ENCODE measurements at places on chromosomes 1 and 21.

DNA sequence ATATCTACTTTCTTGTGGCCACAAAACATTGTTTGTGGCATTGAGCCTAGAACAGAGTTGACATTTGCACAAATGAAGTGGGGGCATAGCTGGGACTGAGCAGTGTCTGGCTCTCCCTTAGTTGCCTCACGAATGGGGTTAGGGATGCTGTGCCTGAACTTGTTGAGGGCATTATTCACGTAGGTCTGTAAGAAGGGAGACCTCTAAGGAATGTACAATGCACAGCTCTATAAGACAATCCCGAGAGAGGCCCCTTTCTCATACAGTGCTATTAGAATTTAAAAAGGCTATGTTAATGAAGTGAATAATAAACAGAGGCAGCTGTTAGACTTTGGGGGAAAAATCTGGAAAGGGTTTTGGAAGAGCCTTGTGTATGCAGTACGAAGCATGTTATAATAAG lies 118.4 kb upstream of the DEPDC1 start:
- no peak for DNase-seq

DNA sequence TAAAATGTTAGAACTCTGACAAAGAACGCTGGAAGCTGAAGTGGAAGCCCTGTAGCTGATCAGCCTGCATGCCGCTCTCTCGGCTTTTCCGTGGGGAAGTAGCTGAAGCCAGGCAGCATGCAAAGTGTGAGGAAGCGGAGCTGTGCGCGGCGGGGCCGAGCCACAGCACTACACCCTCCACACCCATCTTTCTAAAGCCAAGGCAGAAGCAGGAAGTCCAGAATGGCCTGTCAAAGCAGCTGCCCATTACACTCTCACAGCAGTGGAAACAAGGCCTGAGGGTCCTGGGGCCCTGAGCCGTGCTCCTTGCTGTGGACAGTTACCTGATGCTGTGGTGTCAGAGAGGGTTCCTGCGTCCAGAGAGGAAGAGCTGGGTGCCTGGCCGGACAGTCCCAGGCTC lies 69.6 kb downstream of the UBR4 start:
- DNase-seq = no peak

DNA sequence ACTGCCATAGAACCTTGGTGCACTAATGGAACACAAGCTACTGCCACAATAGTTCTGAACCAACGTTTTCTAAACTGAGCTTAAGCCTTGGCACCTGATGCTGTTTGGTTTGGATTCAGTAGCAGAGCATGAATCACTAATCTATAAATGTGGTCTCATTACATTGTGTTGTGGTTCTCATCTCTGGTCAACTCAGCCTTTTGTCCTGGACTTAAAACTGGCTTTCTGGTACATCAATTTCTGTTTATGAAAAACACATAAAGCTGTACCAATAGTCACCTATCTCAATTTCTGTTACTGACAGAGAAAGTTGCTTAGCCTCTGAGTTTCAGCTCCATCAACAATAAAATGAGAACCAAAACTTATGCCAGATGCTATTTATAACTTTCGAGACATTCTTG lies 197.5 kb upstream of the KIAA0040 start:
- DNase-seq = no peak

DNA sequence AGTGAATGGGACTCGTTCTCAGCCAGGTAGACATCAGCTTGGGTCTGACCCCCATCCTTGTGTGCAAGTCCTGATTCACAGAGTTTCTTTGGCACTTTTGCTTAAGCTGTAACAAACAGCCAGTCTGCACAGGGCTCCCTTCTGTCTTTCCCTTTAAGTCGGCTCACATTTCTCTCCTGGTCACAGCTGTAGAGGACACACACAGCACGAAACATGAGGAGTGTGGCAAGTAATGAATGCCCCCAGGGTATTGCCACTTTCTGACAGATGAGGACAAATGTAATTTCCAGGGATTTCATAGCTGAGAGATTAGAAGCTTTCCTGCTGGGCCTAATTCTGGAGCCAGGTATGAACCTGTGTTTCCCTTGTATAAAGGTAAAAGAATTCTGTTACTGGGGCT lies 423.5 kb downstream of the KIF26B start:
- DNase-seq = no peak

GRCh38 chr1:225544263-225544662 lies 108.7 kb downstream of the ENAH start:
- DNase-seq = no peak

Data from neural progenitor cell (in vitro differentiated cells).